PC-9 (cell line): ENCODE measurements at places on chromosomes 16 and 17. TPM values are rescaled to one million over a fixed set of nuclear protein-coding genes. Genes with fewer than 3 reads are reported as not detected.

Gene C16orf46
- total RNA-seq = 0.92 and 2.3 TPM in 2 replicates

Gene RNF151
- total RNA-seq = not detected in 2 replicates

GRCh38 chr17:42422412-42422957, 571 bp downstream of the CAVIN1 start:
- DNase-seq = peak; percentile 36

- DNase-seq = no peak
These were observed 138.4 kb downstream of the WWOX start for GRCh38 chr16:78237841-78238240.

DNA sequence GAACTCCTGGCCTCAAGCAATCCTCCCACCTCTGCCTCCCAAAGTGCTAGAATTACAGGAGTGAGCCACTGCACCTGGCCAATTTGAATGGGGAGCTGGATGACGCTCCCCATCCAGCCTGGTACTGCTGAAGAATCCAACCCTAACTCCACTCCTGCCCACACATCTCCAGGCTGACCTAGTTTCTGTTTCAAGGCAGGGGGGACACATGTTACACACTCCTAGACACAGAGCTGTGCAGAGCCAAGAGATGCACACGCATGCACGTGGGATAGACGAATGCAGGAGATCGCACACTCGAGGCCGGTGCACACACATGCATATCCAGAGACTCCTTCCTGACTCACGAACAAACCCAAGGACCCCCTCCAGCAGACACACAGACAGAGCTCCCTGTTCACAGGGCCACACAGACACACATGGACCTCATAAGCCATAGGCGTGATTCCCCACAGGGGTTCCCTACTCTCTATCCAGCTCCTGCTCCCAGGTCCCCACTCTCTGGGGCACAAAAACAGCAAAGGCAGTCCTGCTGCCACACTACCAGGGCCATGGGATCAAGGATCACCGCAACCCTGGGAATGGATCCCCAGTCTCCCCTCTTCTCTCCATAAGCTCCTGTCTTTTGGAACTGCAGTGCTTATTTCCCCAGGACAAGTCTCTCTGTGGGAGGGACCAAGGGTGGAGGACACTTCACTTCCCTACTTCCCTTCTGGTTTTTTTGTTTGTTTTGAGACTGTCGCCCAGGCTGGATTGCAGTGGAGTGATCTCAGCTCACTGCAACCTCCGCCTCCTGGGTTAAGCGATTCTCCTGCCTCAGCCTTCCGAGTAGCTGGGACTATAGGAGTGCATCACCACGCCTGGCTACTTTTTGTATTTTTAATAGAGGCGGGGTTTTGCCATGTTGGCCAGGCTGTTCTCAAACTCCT, 14.4 kb downstream of the EPOP start:
- no peak for DNase-seq
